ENCODE measurements at places on chromosomes 7 and 10.

DNA sequence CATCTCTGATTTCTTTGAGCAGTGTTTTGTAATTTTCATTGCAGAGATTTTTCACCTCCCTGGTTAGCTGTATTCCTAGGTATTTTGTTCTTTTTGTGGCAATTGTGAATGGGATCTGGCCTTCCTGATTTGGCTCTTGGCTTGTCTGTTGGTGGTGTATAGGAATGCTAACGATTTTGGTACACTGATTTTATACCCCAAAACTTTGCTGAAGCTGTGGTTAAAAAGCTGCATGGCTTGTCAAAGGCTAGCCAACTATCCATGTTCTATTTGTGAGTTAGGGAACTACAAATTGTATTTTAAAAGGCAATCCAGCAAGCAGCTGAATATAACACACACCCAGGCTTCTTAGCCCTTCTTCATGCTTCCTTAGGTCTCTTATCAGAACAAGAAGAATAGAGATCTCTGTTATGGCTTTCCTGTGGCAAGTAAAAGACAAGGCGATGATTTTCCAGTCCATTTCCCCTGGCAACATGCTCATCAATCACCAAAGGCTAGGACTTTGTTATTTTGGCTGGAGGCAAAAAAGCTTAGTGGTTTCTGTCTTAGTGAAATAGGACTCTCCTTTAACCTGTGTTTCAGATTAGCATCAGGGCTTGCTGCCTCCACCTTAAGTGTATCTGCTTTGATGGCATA is 77.5 kb downstream of the CDK6 start:
- DNase-seq, result no peak

DNA sequence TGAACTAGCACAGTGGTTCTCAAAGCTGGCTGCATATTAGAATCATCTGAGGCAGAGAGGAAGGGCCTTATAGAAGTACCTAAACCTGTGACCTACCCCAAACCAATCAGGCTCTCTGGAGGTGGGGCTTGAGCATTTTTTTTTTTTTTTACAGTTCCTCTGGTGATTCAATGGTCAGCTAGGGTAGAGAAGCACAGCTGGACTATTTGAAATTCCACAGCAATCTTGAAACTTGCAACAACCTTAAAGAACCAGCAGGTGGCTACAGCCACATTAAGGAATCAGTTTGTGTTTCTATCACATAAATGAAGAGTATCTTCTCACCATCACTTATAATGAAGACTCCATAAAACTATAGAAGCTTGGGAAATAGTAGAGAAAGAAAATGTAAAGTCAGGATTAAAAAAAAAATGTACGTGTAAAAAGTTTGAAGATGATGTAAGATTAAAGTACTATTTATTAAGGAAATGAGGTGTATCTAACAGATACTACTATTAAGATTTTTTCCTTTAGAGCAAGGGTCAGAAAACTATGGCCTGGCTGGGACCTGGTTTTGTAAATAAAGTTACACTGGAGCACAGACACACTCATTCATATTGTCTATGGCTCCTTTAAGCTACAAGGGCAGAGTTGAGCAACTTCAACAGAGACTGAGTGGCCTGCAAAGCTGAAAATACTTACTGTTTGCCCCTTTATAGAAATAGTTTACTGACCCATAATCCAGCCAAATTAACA is 3.8 kb downstream of the RTKN2 start:
- no peak for DNase-seq

- DNase-seq, result no peak
Observed at GRCh38 chr7:111516612-111517011, 45.7 kb downstream of the IMMP2L start.

- DNase-seq, result peak; percentile 3
Observed at GRCh38 chr7:31192986-31193385, 140.9 kb downstream of the ADCYAP1R1 start.

GRCh38 chr10:70096016-70096704 is 36.5 kb downstream of the AIFM2 start:
- no peak for DNase-seq

GRCh38 chr10:87510025-87510424 is 5.3 kb downstream of the MINPP1 start:
- no peak for DNase-seq

All from NCI-H2171 (cell line).